ENCODE measurements at places on chromosomes 4 and X.

DNA sequence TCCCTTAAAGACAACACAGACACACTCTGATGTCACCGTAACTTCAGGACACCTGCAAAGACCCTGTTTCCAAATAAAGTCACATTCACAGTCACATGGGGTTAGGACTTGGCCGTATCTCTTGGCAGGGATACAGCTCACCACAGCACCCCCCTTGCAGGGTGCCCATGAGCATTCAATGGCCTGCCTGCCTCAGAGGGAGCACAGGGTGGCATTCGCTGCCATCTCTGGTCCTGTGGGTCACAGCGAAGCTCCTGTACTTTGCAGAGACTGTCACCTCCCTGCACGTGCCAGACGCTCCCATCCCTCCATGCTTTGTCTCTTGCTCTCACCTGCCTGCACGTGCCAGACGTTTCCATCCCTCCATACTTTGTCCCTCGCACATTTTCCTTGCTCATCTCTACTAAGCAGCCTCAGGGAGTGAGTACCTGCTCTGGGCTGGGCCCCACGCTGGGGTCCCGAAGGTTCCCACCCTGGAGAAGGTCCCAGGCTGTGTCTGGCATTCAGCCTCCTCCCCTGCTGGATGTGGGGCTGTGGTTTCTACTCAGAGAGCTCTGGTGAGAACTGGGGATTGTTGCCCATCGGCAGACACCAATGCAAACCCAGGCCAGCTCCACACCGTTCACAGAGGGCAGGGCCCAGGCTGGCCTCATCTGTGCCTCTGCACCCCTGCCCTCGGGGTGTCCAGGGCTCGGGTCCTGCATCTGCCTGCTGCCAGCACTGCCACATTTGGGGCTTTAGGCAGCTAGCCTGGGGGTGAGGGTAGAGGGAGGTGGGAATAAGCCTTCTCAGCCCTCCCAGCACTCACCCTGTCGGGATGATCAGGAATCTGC lies 15.8 kb downstream of the HTRA3 start:
- DNase-seq: no peak

DNA sequence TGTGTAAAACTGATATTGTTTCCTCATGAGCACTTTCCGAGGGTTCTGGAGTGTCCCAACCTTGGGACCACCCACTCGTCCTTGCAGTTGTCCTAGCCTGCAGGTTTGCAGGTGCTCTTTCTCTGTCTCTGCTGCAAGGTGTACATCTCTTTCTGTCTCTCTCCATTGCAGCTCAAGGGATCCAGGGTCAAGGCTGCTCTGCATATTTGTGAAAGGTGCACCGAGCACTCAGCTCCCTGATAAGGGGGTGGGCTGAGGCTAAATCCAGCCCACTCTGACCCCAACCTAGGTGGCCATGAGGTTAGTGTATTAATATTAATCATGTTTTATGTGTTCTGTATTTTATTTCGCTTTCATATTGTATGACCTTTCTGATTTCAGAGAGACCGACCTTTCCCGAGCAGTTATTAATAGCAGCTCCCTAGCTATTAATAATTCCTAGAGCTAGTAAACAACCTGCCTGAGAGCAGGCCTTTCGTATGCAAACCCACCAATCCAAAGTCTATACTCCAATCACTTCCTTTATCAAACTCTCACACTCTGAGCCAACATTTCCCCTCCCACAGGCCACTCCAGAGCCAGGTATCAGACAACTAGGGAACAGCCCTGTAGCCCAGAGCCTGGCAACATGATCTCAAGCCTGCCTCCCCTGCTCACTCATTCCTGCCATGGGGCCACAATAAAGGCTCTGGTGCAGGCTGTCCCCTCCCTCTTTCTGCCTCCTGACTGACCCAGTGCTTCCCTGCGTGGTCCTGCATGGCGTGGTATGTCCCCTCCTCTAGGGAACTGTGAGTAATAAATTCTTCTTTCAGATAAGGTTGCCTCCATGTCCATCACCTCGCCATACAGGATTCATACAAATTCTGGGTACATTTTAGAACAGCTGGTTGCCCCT lies 73.9 kb downstream of the SLC2A9 start:
- DNase-seq: no peak

DNA sequence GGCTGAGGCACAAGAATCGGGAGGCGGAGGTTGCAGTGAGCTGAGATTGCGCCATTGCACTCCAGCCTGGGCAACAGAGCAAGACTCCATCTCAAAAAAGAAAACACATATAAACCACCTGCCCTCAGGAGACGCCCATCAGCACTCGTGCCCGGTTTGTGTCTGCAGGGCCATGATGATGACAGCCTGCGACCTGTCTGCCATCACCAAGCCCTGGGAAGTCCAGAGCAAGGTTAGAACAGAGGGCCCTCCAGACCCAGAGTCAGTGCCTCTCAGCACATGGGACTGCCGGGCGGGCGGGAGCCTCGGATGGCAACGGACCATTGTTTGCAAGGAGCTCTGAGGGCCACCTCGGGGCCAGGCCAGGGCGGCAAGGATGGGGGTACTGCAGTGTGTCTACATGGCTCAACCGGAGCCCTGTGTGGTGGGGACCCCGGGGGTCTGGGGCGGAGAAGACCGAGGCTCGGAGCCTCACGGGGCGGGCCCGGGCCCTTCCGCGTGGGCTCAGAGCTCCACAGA lies 9.3 kb downstream of the ATP5ME start:
- DNase-seq: no peak

DNA sequence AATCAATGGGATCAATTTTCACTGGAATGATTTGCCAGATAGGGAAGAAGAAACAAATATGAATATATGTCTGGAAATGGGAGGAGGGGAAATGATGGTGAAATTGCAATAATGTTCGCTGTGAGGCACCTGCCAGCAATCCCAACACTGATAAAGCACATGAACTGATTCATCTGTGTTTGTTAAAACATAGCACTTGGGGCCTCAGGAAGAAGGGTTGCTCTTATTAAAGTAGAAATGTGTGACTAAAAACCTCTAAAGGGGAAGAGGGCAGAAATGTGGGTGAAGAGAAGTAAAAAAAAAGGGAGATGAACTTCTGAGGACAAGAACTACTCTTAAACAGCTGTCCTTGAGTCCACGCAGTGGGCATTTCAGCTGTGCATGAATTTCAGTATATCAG lies 101.4 kb downstream of the C4orf51 start:
- no peak for DNase-seq

- no peak for DNase-seq
Observed at GRCh38 chr4:156495091-156495490, 476.5 kb downstream of the PDGFC start.

- DNase-seq: no peak
Observed at GRCh38 chrX:129193357-129193756, 329.9 kb downstream of the SMARCA1 start.

- no peak for DNase-seq
Observed at GRCh38 chr4:78758085-78758484, 18.1 kb upstream of the BMP2K start.

GRCh38 chr4:13905543-13905942 lies 278.0 kb upstream of the BOD1L1 start:
- DNase-seq: no peak

GRCh38 chrX:116272322-116272721 lies 101.8 kb downstream of the AGTR2 start:
- DNase-seq: no peak

DNA sequence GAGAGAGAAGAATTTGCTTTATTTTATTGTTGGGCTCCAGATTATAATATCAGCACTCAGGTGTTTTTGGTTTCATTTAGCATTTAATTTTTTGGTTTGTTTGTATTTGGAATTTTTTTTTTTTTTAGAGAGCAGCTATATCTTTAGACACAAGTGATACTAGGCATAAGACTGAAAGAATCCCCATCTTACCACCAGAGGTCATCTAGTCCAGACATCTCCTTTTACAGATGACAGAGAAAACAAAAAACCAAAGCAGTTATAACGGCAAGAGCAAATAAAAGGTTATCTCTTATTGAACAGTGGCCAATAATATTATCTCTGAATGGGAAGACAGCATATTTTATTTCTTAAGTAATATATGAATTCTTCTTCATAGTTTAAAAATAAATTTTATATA lies 22.8 kb downstream of the USP38 start:
- no peak for DNase-seq

DNA sequence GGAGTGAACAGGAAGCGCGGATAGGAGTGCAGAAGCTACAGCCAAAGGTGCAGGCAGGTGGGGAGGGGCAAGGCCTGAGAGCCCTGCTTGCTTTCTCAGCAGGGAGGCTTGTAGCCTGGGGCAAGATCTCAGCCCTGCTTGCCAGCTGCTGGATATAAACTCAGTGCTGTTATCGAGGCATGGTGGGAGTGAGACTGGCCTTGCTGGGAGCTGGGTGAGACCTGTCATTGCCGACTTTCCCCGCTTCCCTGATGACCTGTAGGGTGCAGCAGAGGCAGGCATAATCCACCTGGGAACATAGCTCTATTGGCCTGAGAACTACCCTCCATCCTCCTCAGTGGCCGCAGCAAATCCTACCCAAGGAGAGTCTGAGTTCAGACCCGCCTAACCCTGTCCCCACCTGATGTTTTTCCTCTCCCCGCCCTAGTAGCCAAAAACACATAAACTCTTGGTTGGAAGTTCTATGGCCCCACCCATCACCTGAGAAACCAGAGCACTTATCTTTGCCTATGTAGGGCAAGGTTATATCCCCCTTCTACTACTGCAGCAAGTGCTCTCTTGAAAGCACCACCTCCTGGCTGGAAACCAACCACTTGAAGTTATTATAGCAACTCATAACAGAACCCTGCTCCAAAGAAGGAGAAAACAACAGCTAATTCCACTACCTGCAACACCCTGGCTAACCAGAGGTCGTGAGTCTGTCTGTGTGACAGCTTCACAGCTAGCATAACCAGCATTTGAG lies 80.7 kb downstream of the FHIP1A start:
- DNase-seq: no peak

DNA sequence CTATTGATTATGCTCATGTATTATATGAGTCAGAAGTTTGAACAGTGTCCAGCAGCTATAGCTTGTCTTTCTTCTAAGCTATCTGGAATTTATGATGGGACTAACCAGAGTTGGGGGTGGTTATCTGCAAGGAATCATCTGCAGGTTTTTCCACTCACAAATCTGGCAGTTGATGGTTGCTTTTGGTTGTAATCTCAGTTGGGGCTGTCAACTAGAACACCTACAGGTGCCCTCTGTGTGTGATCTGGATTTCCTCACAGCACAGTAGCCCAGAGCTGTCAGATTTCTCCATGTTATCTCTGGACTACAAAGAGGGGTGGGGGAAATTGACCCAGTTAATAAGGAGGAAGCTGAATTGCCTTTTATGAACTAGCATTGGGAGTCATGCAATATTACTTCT lies 51.4 kb upstream of the MAP9 start:
- no peak for DNase-seq

- DNase-seq: no peak
Observed at GRCh38 chrX:15310117-15310516, 5.3 kb downstream of the ASB11 start.

GRCh38 chrX:135890087-135890585 lies 3.1 kb downstream of the CT45A10 start:
- DNase-seq: no peak
